Stimulated activated CD4-positive, alpha-beta T cell treated with anti-CD3 and anti-CD28 coated beads, TNF-alpha, amount 100 ng/mL, for 24 hours (primary cell): ENCODE measurements at places on chromosomes 2 and 18.
A peak's percentile ranks its signal among the peaks of the same experiment; 100 is the strongest.

GRCh38 chr2:141021109-141021508 lies 1109.7 kb downstream of the LRP1B start:
- DNase-seq, result no peak

DNA sequence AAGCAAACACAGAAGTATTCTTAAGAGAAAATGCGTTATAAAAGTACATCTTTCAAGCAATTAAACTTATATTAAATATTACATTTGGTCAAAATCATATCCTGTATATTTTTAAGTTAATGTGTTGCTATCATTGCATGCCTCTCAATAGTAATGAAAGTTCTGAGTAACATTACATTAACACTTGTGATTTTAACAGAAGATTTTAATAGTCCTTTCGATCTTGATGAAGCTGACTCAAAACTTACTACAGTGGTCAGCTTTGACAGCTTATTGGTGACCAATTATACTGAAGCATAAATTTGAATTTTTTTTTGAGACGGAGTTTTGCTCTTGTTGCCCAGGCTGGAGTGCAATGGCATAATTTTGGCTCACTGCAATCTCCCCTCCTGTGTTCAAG lies 303.3 kb downstream of the GALR1 start:
- no peak for DNase-seq

GRCh38 chr2:184541591-184541990 lies 56.7 kb upstream of the ZNF804A start:
- no peak for DNase-seq

- DNase-seq, result no peak
Measured at GRCh38 chr18:2971741-2972552, 41.0 kb downstream of the LPIN2 start.

- DNase-seq, result peak; percentile 48
Measured at GRCh38 chr18:46481048-46481846, 175.8 kb downstream of the LOXHD1 start.

DNA sequence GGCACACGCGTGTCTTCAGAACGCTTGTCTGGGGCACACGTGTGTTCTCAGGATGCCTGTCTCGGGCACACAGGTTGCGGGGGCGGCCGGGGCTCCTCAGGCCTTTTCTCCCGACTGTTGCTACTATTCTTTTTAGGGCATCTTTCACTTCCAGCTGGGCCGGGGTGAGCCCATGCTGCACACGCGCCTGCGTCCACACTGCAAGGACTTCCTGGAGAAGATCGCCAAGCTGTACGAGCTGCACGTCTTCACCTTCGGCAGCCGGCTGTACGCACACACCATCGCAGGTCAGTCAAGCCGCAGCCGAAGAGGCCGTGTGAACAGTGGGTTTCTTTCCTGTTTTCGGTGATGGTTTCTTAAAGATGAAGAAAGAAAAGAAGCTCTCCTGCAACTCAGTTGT lies 25.0 kb downstream of the CTDP1 start:
- DNase-seq, result no peak

- no peak for DNase-seq
Measured at GRCh38 chr2:230578106-230578505, 134.5 kb upstream of the CAB39 start.

DNA sequence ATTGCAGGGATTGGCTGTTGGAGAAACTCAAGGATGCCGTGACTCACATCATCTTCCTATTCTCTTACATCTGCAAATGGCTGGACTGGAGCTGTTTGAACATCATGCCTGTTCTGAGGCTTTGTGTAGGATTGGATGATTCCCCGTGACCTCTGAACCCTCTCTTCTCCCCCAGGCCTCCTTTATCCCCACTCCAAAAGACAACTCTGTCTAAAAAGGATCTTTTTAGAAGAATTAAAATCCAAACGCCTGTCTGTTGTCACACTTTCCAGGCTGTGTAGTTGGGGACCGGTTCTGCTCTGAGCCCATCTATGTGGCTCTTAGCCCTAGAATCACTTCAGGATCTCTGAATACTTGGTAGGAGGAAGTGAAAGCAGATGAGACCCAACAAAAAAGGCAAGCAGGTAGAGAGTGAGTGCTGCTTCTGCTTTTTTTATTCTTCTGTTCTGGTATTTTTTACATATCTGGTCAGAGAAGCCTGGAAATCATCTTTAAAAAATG lies 565 bp downstream of the SP140 start:
- DNase-seq, result no peak

DNA sequence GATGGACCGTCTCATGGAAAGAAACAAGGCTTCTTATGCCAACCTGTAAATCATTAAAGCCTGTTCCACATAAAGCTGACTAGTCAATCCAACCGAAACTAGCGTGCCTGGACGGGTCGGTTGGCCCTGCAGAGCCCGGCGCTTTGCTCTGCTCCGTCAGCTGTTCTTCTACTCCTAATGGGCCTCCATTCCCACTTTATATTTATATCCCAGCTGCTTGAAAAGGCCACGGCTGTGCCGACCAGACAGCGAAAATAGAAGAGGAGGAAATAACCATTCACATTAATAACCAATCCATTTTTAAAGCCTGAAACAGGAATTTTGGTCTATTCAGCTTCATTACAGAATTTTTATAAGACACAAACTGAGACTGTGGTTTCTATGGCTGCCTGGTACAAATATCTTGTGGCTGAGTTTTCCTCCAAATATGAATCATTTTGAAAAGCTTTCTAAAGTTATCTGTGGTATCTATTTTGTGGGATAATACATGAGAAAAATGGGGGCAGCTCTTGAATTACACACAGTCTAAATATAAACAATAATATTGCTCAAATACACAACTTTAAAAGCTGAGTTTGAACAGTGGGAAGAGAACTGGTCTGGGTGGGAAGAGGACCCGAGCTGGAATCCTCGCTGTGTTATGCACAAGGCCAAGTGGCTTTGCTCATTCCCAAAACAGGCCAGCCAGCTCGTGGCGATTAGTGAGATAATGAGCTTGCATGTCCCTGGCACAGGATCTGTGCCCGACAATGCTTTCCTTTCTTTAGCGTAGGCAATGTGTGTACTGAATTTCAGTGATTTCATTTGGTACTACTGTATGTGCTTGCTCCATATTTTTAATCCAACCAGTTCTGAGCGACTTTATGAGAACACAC lies 10.5 kb upstream of the FAM124B start:
- DNase-seq, result no peak

- DNase-seq, result no peak
Measured at GRCh38 chr18:23825978-23826405, 136.7 kb downstream of the LAMA3 start.

- no peak for DNase-seq
Measured at GRCh38 chr2:82289446-82289845, 1984.9 kb upstream of the LRRTM1 start.

GRCh38 chr2:226906163-226906693 lies 70.4 kb downstream of the RHBDD1 start:
- DNase-seq, result no peak

- no peak for DNase-seq
Measured at GRCh38 chr2:194380011-194380410, 1277.0 kb upstream of the SLC39A10 start.

- no peak for DNase-seq
Measured at GRCh38 chr2:148594216-148594615, 50.3 kb upstream of the EPC2 start.

GRCh38 chr18:58639751-58640427 lies 11.0 kb upstream of the ALPK2 start:
- no peak for DNase-seq

- no peak for DNase-seq
Measured at GRCh38 chr2:162607915-162608314, 230.7 kb downstream of the KCNH7 start.

- no peak for DNase-seq
Measured at GRCh38 chr2:62800618-62801017, 95.1 kb downstream of the EHBP1 start.

GRCh38 chr2:14292964-14293363 lies 339.6 kb upstream of the LRATD1 start:
- no peak for DNase-seq

DNA sequence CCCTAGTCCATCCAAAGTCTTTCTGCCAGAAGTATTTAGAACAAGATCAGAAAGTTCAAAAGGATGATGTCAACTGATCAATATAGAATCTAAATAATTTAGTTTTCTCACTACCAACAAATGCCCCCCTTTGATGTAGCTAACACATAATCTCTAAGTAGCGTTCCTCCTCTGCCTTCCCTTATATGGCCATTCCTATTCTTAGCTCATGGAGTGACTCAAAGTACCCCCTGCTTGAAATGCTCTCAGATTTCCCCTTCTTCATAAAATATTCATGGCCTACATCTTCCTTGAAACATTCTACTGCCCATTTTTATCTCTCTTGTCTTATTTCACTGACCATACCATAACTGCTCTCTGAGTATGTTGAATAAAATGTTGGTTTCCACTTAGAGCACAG lies 151.5 kb downstream of the UPP2 start:
- no peak for DNase-seq

DNA sequence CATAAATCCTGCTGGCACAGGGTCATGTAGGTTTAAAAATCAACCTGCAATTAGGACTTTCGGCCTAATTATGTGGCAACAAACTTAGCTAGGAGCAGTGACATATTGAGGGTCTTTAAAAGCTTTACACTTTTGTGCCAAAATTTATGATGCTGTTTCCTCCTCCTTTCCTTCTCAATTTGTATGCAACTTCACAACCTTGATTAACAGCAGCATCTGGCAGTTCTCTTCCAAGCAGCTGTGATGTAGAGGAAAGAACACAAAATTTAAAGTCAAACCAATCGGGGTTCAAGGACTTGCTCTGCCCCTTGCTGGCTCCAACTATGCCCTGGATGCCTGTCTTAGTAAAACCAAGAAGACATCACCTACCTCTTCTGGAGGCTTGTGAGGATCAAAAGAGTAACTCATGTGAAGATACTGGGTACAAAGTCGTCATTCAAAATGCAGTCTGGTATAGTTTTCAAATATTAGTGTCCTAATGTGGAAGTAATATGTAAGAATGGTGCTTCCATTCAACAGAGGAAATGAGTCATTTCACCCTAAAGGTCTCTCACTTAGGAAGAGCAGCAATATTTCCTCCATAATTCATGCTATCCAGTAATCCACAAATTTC lies 94.7 kb downstream of the ANKRD44 start:
- no peak for DNase-seq

GRCh38 chr18:54742659-54743604 lies 85.3 kb upstream of the RAB27B start:
- DNase-seq, result no peak

DNA sequence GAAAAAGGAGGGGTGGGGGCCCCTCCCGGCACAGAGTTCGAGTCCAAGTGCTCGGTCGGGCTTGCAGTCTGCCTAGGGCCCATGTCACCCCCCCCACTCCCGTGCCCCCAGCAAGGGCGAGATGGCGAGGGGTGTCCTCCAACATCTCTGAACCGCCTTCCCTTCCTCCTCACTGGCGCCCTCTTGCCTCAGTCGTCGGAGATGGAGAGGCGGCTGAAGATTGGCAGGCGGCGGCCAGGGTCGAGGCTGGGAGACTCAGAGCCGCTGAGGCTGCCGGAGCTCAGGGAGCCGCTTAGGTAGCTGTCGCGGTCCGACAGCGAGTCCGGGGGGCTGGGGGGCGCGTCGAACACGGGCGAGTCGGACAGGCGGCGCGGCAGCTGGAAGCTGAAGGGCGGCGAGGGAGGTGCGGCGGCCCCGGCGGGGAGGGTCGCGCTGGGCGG lies 2.3 kb downstream of the ZFP36L2 start:
- peak; percentile 26 for DNase-seq

- no peak for DNase-seq
Measured at GRCh38 chr2:44884677-44885076, 56.8 kb upstream of the SIX3 start.

DNA sequence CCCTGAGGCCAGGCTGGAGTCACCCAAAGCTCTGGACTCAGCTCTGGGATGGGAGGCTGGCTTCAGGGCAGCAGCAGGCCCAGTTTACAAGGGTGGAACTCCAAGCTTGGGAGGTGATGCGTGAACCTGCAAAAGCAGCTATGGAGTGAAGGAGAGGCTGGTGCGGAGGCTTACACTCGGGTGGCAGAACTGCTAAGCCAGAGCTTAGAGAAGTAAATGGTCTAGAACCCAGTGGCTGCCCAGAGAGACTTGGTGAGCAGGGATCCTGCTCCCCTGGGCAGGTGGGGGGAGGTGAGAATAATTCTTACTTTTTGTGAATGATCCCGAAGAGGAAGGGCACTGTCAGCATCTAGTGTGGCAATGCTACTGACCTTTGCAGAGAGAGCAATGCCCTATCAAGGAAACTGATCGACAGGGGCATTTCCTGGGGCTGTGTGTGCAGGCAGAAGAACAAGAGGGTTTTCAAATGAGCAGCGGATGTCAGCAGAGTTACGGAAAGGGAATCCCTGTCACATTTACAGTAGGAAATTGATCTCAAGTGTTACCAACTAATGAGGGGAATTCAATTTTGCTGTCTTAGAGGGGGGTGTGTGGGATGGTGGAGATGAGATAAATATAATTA lies 80.4 kb downstream of the TGFA start:
- DNase-seq, result no peak

DNA sequence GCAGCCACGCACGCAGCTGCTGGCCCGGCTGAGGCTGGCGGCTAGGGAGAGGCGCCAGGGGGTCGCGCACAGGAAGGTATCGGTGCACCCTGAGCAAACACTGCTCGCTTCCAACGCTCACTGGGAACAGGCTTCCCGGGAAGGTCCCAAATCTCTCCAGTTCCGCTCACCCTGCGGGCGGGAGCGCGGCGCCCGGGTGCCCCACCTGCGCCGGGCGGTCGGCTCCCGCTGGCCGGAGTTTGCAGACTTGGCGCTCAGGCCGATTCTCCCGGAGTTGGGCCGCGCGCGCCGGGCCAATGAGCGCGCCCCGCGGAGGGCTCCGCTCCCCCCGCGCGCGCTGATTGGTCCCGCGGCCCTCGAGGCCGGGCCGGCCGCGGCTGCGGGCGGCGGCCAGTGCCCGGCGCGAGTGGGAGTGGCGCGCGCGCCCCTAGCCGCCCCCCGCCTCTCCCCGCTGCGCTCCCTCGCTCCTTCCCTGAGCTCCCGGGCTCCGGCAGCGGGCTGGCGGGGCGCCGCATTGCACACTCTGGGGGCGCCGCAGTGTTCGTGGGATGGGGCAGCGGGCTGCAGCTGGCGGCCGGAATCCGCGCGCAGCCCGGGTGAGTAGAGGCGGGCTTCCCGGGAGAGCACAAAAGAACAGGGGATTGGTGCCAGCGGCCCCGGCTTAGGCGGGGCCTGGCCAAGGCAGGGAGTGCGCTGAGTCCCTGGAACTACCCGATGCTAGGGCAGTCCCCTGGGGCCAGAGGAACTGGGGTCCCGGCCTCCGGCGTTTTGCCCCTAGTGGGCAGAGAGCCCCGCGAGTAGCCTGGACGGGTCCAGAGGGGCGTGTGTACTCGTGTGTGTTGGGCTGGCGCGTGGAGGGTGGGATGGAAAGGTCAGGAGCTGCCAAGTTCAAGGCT lies at the start of gene LYPD6:
LYPD6 (plus strand) TSS at position 461 of the 896 bp plus-strand sequence. CDS start 107,122 bp downstream, outside the sequence.
- DNase-seq, result no peak
